Osteoblast (primary cell): ENCODE measurements at places on chromosomes 2 and 18. TPM values are rescaled to one million over a fixed set of nuclear protein-coding genes. Genes with fewer than 3 reads are reported as not detected.

DNA sequence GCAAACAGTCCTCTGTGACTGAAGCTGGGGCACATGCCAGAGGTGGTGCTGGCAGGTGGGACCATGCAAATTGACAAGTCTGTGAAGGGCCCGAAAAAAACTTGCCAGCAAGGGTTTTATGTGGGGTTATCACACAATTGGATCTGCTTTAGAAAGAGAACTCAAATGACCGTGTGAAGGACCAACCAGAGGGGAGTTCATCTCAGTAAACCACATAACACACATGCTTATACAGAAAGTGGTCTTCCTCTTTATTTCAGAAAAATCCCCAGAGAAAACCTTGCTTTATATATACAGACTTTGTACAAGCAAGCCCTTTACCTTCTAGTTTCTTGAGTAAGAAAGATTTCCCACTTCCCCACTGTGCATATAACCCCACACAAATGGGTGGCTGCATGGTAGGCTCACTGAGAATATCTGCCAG is 46.7 kb downstream of the KIDINS220 start:
- DNase-seq, result no peak

DNA sequence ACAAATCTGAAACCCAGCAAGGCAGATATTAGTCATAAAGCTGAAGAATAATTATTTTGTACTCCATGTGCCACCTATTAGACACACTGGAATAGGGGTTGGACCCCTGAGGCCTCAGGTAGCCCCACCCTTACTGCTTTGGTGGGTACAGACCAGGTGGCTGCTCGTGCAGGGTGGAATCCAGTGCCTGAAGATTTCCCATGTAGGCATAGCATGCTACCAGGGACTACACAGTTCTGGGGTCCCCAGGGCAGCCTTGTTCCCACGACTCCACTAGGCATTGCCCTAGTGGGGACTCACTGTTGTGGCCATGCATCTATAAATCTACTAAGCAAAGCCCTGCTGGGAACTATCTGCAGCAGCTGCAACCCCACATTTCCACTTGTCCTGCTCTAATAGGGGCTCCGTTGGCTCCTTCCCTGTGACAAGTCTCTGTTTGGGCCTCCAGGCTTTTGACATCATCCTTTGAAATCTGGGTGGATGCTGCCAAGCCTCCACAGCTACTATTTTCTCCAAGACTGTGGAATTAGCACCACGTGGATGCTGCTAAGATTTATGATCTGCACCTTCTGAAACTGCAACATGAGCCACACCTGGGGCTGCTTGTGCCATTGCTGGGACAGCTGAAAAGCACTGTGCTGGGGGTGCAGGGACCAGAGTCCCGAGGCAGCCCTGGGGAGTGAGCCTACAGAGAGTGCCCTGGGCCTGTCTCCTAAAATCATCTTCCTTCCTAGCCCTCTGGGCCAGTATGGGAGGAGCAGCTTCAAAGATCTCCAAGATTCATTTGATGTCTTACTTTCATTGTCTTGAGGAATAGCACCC is 303.8 kb downstream of the FSIP2 start:
- DNase-seq, result no peak

DNA sequence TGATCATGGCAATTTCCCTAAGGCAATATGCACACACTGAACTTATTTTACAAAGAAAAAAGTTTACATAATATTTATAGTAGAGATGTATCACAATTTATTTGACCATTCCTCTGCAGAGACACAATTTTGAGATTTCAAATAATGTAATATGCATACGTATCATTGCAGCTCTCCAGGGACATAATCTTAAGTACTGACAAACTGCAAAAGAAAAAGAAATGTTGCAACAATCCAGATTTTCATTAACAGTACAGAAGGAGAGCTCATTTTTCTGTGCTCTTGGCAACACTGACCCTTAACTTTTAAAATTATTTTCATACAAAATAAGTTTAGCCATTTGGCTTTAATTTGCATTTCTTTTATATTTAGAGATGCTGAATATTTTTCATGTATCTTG is 710.2 kb upstream of the SLC39A10 start:
- no peak for DNase-seq

DNA sequence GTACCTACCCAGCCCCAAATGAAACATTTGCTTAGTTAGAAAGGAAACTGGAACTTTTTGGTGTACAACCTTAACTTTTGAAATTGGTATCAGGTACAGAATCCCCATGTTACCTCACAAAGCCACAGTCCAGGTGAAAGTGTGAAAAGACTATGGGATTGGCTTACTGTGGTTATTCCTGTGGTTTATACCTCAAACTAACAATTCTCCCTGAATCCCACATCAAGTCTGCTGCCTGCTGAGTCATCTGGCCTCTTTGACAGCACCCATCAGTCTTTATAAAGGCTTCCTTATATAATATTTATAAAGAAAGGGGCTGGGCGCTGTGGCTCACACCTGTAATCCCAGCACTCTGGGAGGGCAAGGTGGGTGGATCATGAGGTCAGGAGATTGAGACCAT is 164.6 kb downstream of the TMEM247 start:
- no peak for DNase-seq

DNA sequence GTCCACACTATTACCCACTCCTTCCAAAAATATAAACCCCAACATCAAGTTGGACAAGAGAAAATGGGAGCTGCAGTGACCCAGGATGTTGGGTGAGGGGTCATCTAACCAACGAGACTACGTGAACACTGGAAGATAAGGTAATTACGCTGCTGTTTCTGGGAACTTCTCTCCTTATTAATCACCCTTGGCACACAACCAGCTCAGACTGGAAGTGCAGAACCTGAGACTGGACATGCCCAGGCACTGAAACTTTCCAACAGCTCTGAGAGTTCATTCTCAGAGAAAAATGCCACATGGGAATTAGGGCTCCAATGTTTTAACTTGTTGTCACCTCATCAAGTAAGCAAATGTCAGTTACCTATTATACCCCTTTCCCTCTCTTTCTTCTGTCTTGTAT is 135.3 kb downstream of the CCDC148 start:
- peak; percentile 57 for DNase-seq

DNA sequence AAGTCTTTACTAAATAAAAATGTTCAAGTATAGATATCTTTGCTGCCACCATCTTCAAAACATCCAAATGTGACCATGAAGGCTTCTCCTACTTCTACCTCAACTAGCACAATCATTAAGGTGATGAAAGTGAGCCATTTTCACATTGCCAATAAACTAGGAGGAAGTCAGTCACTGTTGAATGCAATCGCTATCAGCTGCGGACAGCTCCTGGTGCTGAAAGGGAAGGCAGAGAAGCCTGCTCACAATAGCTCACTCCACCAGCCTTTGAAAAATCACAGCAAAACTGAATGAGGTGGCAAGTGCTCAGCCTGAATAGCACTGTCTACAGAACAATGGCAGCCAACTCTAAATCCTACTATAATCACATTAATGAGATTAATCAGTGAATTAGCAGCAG is 2.2 kb downstream of the MYT1L start:
- no peak for DNase-seq

GRCh38 chr2:557635-558301 is 119.4 kb downstream of the TMEM18 start:
- no peak for DNase-seq

DNA sequence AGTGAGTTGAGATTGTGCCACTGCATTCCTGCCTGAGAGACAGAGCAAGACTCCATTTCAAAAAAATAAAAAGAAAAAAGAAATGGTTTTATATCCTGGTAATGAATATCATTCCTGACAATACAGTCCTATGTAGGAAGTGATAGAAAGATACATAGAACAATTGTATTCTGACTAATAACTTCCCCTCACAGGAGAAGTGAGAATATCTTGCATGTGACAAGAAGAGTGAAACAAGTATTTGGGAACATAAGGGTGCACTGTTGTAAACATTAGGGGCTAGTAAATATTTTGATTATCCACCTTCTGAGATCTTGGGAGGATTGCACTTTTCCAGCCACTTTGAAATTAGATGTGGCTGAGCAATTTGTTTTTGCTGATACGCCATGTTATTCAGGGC is 40.7 kb downstream of the KLHL14 start:
- no peak for DNase-seq

DNA sequence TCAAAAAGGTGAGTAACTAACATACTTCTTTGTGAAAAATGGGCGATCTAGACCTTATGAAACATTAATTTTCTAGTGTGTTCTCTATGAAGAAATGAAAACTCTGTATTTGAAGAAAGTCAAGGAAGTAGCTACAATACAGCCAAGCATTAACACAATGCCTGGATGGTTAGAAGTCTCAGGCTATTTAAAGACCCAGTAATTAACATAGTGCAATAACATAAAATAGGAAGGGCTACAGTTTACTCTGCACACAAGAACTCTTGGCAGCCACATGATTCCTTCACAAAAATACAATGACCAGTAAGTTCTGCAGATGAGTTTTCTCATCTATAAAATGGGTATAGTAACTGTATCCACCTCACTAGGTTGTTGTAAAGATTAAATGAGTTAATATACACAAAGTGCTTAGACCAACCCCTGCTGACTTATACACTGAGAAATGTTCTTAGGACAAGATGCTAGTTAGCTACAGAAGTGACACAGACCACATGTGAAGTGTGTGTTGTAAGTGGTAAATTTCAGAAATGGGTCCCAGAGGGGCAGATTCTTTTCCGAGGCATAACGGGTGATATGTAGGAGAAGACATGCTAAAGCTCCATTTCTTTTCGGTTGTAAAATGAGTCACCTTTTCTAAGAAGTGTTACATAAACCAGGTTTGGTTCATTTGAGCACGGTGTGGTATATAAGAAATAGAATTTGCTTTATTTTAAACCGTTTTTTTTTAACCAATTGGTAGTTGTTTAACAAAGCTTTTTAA is 61.8 kb downstream of the CXCR4 start:
- DNase-seq, result no peak

COLEC12 gene
- total RNA-seq, result 38.0 and 56.9 TPM in 2 replicates

HSPE1 gene
- total RNA-seq, result 23.5 and 30.6 TPM in 2 replicates

FAM237A gene
- not detected in 2 replicates for total RNA-seq
